Breast epithelium (tissue), 4 donors: ENCODE measurements at places on chromosomes 7 and 10. TPM values are rescaled to one million over a fixed set of nuclear protein-coding genes. Genes with fewer than 3 reads are reported as not detected.
A peak's percentile ranks its signal among the peaks of the same experiment; 100 is the strongest.

- no peaks in the 10 kb centered on the region for H3K36me3 ChIP-seq
- H3K27me3 ChIP-seq, result no peaks in the 10 kb centered on the region
- H3K27ac ChIP-seq, result no peak overlapping the region
- peak; percentile 57 for DNase-seq
- H3K4me1 ChIP-seq, result no peaks in the 10 kb centered on the region
- H3K4me3 ChIP-seq, result no peak overlapping the region
Measured at GRCh38 chr10:84179059-84179710, 5.6 kb downstream of the GPR15LG start.

GRCh38 chr10:61078542-61079275 lies 134.7 kb upstream of the RHOBTB1 start:
- no peaks in the 10 kb centered on the region for H3K27me3 ChIP-seq
- H3K27ac ChIP-seq, result no peak overlapping the region
- H3K4me1 ChIP-seq, result no peaks in the 10 kb centered on the region
- no peaks in the 10 kb centered on the region for H3K36me3 ChIP-seq
- DNase-seq, result no peak

DNA sequence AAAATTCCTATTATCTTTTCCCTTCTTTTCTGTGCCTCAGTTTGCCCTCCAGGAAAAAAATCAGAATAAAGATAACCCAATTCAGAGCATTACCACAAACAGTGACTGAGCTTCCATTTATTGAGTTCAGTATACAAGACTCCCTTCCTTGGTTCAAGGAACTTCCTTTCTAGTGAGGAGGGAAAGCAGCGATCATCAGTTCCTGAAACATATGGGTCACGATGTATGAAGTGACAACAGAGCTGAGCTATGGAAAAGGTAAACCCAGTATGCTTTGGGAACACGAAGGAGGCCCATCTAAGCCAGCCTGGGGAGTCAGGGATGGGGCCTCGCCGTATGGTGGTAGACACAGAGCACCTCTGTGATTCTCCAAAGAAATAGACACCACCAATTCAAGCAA lies 15.8 kb downstream of the C10orf71 start:
- no peak for DNase-seq
- no peaks in the 10 kb centered on the region for H3K4me1 ChIP-seq
- H3K27ac ChIP-seq, result no peak overlapping the region

DNA sequence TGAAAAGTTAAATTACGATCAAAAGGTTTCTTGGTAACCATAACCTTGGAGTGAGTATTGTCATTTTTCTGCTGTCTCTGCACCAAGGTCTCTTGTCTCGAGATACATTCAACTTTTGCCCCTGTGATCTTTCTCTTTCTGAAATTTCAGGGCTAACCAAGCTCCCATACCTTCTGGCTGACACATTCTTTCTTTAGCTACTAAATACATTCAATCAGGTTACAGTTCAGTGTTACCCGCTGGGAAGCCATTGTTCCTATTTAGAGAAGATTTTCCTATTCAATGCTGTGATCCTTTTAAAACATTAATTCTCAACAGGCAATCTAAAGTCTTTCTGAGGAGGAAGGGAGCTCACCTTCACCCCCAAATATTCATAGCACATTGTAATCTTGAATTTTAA lies 22.9 kb upstream of the DMTF1 start:
- DNase-seq, result no peak
- no peak overlapping the region for H3K4me3 ChIP-seq
- no peaks in the 10 kb centered on the region for H3K36me3 ChIP-seq
- no peaks in the 10 kb centered on the region for H3K27me3 ChIP-seq
- H3K4me1 ChIP-seq, result no peaks in the 10 kb centered on the region
- H3K27ac ChIP-seq, result no peak overlapping the region

DNA sequence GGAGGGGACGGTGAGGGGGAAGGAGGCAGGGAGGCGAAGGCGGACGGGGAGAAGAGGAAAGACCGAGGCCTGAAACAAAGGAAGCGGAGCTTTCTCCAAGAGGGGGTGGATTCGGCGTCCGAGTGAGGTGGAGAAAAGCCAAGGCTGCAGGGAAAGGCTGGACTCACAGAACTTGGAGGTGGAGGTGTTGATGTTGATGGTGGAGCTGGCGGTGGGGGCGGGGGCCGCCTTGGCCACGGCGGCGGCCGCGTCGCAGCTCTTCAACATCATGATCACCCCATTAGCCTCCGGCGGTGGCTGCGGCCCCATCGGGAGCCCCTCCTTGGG lies 578 bp downstream of the CACUL1 start:
- no peaks in the 10 kb centered on the region for H3K36me3 ChIP-seq
- peak overlapping the region; percentile 98 for H3K27ac ChIP-seq
- H3K4me1 ChIP-seq, result no peaks in the 10 kb centered on the region
- DNase-seq, result peak; percentile 59

GRCh38 chr10:49089152-49089551 lies 26.2 kb downstream of the VSTM4 start:
- DNase-seq, result no peak
- no peaks in the 10 kb centered on the region for H3K4me1 ChIP-seq
- no peaks in the 10 kb centered on the region for H3K27me3 ChIP-seq
- no peak overlapping the region for H3K4me3 ChIP-seq
- H3K36me3 ChIP-seq, result no peaks in the 10 kb centered on the region
- no peak overlapping the region for H3K27ac ChIP-seq

DNA sequence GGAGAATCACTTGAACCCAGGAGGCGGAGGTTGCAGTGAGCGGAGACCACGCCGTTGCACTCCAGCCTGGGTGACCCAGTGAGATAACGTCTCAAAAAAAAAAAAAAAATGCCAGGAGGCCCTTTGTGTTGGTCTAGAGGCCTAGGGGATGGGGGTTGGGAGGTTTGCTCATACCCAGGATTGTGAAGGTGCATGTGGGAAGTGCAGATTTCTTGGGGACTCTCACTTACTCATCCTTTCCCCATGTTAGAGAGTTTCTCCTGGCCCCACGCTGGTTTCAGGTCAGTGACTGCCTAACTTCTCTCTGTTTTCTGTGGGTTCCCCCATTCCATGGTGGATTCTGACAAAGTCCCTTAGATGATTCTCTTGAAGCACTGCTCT lies 471.5 kb upstream of the CNTNAP2 start:
- no peaks in the 10 kb centered on the region for H3K36me3 ChIP-seq
- H3K27ac ChIP-seq, result no peak overlapping the region
- H3K27me3 ChIP-seq, result no peaks in the 10 kb centered on the region
- no peaks in the 10 kb centered on the region for H3K4me1 ChIP-seq

DNA sequence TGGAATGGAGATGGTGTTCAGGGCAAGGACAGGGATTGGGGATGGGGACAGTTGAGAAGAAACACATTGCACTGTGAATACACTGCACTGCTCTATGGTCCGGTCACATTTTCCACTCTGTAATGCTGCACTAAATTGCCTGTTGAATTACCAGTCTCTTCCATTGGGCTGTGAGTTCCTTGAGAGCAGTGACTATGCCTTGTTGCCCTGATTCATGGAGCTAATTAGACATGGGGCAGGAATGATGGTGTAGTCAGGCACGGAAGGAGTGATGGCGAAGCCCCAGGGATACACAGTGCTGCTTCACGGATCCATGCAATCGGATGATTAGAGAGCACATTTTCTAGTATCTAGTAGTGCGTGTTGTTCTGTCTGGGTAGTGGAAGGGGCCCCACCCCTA lies 25.4 kb upstream of the GPAM start:
- H3K36me3 ChIP-seq, result no peaks in the 10 kb centered on the region
- H3K27me3 ChIP-seq, result no peaks in the 10 kb centered on the region
- no peak for DNase-seq
- H3K4me3 ChIP-seq, result no peak overlapping the region
- H3K4me1 ChIP-seq, result no peaks in the 10 kb centered on the region

- H3K4me1 ChIP-seq, result no peaks in the 10 kb centered on the region
- no peak overlapping the region for H3K27ac ChIP-seq
- H3K4me3 ChIP-seq, result no peak overlapping the region
- no peak for DNase-seq
- no peaks in the 10 kb centered on the region for H3K27me3 ChIP-seq
Measured at GRCh38 chr7:47885309-47885986, 62.8 kb downstream of the PKD1L1 start.

GRCh38 chr10:27241010-27241651 lies 534 bp upstream of the ACBD5 start:
- no peaks in the 10 kb centered on the region for H3K36me3 ChIP-seq
- no peaks in the 10 kb centered on the region for H3K4me1 ChIP-seq
- no peaks in the 10 kb centered on the region for H3K27me3 ChIP-seq
- H3K4me3 ChIP-seq, result peak overlapping the region; percentile 69
- peak overlapping the region; percentile 98 for H3K27ac ChIP-seq

GRCh38 chr10:14838582-14839304 lies 637 bp downstream of the HSPA14 start:
- peaks cover 19% of the 10 kb centered on the region for H3K36me3 ChIP-seq
- DNase-seq, result peak; percentile 54
- H3K4me3 ChIP-seq, result peak overlapping the region; percentile 94

DNA sequence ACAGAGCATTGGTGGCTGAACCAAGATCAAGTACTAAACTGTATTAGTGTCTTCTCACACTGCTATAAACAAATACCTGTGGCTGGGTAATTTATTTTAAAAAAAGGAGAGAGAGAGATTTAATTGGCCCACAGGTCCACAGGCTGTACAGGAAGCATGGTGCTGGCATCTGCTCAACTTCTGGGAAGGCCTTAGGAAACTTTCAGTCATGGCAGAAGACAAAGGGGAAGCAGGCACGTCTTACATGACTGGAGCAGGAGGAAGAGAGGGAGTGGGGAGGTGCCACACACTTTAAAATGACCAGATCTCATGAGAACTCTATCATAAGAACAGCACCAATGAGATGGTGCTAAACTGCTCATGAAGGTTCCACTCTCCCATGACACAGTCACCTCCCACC lies 95.2 kb upstream of the JCAD start:
- no peak for DNase-seq
- no peak overlapping the region for H3K4me3 ChIP-seq
- no peaks in the 10 kb centered on the region for H3K27me3 ChIP-seq
- H3K4me1 ChIP-seq, result no peaks in the 10 kb centered on the region

DNA sequence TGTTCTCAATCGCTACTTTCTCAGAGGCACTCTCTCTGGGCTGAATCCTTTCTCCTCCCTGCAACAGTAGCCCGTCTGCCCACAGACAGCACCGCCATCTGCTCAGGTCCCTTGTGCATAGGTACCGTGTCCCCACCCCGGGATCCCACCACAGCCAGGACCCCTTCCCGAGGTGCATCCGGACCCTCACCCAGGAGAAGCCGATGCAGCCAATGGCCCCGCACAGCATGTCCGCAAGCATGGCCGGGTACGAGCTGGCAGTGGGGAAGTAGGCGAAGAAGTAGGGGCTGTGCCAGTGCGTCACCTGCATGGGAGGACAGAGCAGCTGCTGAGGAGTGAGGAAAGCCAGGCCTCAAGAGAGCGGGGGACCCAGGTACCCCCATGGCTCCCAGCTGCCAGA lies 25.5 kb downstream of the DDC start:
- H3K4me1 ChIP-seq, result no peaks in the 10 kb centered on the region
- no peak for DNase-seq
- no peak overlapping the region for H3K27ac ChIP-seq
- H3K4me3 ChIP-seq, result no peak overlapping the region

DNA sequence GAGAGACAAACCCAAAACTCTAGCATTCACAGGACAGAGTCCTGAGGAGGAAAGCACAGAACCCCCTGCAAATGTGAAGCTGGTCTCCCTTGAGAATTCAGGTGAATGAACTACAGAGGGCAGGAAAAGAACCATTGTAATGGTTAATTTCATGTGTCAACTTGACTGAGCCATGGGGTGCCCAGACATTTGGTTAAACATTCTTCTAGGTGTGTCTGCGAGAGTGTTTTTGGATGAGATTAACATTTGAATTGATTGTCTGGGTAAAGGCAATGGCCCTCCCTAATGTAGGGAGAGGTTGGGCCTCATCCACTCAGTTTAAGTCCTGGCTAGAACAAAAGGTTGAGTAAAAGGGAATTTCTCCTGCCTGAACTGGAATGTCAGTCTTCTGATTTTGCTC lies 15.7 kb upstream of the CDK1 start:
- no peaks in the 10 kb centered on the region for H3K36me3 ChIP-seq
- no peaks in the 10 kb centered on the region for H3K27me3 ChIP-seq
- DNase-seq, result no peak
- H3K27ac ChIP-seq, result no peak overlapping the region

ADIRF gene
- total RNA-seq, result 204 TPM

LDB3 gene
- 1.3 TPM for total RNA-seq

EMX2 gene
- 0.29 TPM for total RNA-seq

ANKRD2 gene
- total RNA-seq, result not detected

NKX1-2 gene
- 0.73 TPM for total RNA-seq

HECTD2 gene
- 19.0 TPM for total RNA-seq
